Natural killer cell (primary cell): ENCODE measurements at places on chromosomes 3 and 15. TPM values are rescaled to one million over a fixed set of nuclear protein-coding genes. Genes with fewer than 3 reads are reported as not detected.
A peak's percentile ranks its signal among the peaks of the same experiment; 100 is the strongest.

DNA sequence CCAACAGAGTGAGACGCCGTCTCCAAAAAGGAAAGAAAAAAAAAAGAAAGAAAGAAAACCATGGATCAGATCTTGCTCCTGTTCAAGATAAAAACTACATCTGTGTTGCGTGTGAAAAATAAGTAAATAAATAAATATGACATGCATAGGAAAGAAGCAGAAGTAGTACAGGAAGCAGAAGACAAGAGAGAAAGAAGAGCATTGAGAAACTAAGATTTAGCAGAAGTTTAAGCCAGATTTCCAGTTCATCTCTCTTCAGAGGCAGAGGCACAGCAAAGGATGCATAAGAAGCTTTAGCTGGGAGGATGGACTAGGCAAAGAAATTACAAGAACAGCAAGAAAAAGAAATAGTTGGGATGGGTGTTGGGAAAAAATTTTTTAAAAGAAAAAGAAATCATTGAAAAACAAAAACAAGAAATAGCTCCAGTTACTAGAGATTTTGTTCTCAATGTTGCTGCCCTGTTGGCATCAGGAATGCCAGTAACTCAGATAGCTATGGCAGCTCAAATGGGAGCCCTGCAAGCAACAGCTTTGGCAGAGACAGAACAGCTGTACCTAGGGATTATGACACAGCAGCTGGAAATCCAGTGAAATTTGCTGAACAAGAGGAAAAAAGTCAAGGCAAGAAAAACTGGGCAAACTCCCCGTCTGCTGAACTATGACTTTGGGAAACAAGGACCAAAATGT is 17.3 kb downstream of the AP3S2 start:
- H3K27me3 ChIP-seq = no peaks in the 10 kb centered on the region
- H3K36me3 ChIP-seq = peaks cover 6% of the 10 kb centered on the region
- peaks cover 3% of the 10 kb centered on the region for H3K4me1 ChIP-seq

Gene MYD88
- total RNA-seq = 67.7 TPM

Gene KNG1
- total RNA-seq = not detected

Gene PIERCE2
- total RNA-seq = 0.47 TPM

- peak; percentile 79 for DNase-seq
- H3K4me1 ChIP-seq = peaks cover 26% of the 10 kb centered on the region
- no peaks in the 10 kb centered on the region for H3K36me3 ChIP-seq
- H3K27ac ChIP-seq = peak overlapping the region; percentile 28
- no peaks in the 10 kb centered on the region for H3K27me3 ChIP-seq
- no peak overlapping the region for H3K4me3 ChIP-seq
These were observed 131.6 kb upstream of the RASGRP1 start for GRCh38 chr15:38696109-38696727.

DNA sequence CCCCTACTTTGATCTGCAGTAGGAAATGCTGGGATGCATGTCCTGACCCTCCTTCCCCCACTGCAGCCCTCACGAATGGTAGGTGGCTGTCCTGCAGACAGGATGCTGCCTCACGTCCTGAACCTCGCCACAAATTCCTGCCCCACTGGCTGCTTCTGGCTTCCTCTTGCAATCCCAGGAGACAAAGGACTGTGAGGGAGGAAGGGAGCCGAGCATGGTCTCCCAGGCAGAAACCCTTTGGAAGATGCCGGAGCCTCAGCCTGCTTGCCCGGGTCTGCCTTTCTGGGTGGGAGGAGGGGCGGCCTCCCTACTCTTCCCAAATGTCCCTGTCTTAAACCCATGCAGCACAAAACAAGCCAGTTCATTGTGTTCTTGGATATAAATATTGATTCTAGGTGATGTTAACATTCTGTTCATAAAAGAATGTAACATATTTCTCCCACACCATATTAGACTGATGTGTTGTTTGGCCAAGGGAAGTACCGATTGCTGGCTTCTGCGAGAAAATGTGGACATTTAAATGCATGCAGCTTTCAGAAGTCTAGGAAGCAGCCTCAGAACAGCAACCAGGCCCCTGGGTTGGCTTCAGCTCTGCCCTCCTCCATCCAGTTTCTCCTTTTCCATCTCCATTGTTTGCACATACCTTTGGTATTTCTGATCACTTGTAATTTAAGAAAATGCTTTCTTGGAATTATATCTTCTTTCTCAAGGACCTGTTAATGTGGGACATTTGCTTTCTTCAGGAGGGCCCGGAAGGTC is 75.3 kb downstream of the HMG20A start:
- no peaks in the 10 kb centered on the region for H3K36me3 ChIP-seq
- no peak overlapping the region for H3K27ac ChIP-seq
- H3K4me3 ChIP-seq = no peak overlapping the region

DNA sequence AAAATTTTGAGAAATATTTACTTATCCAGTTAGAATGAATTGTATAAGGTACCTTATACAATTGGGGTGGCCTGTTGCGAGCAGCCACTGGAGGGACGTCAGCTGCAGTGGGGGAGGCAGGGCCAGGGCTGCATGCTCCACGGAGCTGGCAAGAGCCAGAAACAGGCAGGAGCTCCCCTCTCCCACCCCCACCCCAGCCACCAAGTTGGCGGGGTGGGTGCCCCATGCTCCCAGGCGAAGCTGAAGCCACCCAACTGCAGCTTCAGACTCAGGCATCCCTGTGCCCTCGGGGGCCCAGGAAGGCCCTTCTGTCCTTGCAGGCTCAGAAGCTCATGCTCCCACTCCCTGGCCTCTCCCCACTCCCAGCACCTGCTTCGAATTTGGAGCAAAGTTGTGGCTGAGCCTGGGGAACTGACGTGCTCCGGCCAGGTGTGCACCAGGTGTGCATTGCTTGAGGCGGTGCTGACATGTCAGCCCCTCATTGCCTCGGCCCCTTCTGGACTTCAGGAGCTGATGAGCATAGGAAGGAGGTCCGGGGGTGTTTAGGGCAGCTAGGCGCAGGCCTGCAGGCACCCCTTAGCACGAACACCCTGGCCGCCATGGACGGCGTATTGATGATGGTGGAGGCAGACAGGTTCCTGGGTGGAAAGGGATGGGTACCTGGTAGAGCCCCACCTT is 743.8 kb upstream of the GBE1 start:
- no peak overlapping the region for H3K4me3 ChIP-seq
- no peaks in the 10 kb centered on the region for H3K27me3 ChIP-seq
- no peak overlapping the region for H3K27ac ChIP-seq
- DNase-seq = no peak
- no peaks in the 10 kb centered on the region for H3K4me1 ChIP-seq

DNA sequence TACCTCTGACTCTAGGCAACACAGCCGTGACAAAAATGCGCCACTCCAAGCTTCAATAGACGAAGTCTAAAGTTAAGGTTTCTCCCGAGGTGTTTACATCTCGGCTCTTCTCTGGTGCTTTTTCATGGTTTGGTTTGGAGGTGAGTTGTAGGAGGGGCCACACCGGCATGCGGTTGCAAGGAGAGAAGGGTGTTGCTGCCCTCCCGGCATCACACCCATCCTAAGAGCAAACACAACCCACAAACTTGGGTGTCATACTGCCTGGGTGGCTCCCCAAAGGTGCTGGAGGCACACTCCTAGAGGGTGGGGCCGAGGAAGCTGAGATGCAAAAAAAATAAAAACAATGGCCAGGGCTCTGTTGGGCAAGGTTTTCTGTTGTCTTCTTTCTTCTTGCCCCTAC is 225.2 kb upstream of the ICE2 start:
- DNase-seq = peak; percentile 79
- no peaks in the 10 kb centered on the region for H3K27me3 ChIP-seq
- H3K4me1 ChIP-seq = no peaks in the 10 kb centered on the region
- H3K4me3 ChIP-seq = no peak overlapping the region
- H3K27ac ChIP-seq = no peak overlapping the region
- H3K36me3 ChIP-seq = no peaks in the 10 kb centered on the region

Gene OCA2
- 0.56 TPM for total RNA-seq

Gene GABRR3
- not detected for total RNA-seq

- no peak for DNase-seq
- no peaks in the 10 kb centered on the region for H3K36me3 ChIP-seq
- no peaks in the 10 kb centered on the region for H3K4me1 ChIP-seq
- H3K27ac ChIP-seq = no peak overlapping the region
These were observed 71.9 kb upstream of the FBN1 start for GRCh38 chr15:48717458-48717857.

Gene STRIT1
- not detected for total RNA-seq

DNA sequence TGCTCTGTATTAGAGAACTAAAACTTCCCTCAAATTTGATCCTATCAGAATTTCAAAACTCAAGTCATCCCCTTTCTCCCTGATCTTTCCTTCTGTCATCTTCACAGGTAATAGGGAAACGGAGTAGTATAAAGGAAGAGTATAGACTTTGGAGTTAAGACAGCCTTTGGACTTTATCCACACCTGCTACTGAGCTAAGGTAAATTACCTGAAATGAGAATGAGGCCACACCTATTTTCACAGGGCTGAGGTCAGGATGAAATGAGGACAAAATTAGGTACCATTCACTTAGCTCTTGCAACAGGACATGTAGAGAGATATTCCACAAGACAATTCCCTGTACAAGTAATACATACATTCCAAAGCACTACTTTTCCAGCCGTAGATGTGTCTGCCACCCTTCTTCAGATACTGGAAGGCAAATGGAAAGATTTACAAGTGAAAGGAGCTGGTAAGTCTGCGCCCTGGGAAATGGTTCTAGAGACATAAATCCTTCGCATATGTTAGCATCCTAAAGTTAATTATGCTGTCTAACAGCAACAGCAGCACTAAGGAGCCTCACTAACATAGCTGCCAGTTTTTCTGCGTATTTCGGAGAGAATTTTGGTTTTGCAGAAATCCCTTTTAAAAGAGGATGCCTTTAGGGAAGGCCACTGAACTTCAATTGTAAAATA is 461.8 kb downstream of the SHQ1 start:
- no peak for DNase-seq
- H3K27me3 ChIP-seq = no peaks in the 10 kb centered on the region
- H3K4me1 ChIP-seq = peaks cover 4% of the 10 kb centered on the region
- H3K27ac ChIP-seq = no peak overlapping the region
- no peak overlapping the region for H3K4me3 ChIP-seq

Gene GOLGA8G
- total RNA-seq = not detected

Gene DNAH12
- 0.30 TPM for total RNA-seq

Gene CHRNA3
- total RNA-seq = not detected

Gene C3orf33
- 0.88 TPM for total RNA-seq

DNA sequence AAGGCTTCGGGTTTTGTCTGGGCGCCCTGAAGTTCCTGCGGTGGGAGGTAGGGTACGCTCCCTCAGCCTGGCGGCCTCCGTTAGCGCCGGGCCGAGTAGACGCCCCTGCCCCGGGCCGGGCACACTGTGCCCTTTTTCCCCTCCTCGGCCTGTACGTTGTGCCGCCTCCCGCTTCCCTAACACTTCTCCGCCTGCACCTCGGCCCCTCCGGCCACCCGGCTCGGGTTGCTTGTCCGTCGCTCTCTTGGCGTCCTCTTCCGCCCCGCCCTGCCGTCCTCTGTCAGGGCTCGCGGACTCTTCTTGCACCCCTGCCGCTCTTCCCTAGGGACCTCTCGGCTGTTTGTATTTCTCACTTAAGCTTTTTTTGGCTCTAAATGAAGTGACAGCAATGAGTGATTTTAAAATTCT is 384 bp downstream of the KNL1 start:
- H3K27ac ChIP-seq = peak overlapping the region; percentile 95
- H3K4me3 ChIP-seq = peak overlapping the region; percentile 89
- H3K36me3 ChIP-seq = no peaks in the 10 kb centered on the region
- H3K27me3 ChIP-seq = no peaks in the 10 kb centered on the region

Gene LINGO1
- not detected for total RNA-seq

- peaks cover 15% of the 10 kb centered on the region for H3K4me1 ChIP-seq
- no peak for DNase-seq
- H3K36me3 ChIP-seq = no peaks in the 10 kb centered on the region
- no peaks in the 10 kb centered on the region for H3K27me3 ChIP-seq
- no peak overlapping the region for H3K27ac ChIP-seq
These were observed 291.7 kb upstream of the SATB1 start for GRCh38 chr3:18716821-18717220.

Gene CADM2
- total RNA-seq = not detected

DNA sequence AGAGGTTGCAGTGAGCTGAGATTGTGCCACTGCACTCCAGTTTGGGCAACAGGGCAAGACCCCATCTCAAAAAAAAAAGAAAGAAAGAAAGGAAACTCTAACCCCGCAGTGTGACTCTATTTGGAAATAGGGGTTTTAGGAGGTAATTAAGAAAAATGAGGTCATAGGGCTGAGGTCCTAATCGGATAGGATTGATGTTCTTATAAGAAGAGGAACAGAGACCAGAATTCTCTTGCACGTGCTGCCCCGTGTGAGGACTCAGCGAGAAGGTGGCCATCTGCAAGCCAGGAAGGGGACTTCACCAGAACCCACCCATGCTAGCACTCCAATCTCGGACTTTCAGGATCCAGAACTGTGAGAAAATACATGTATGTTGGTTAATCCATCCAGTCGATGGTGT is 25.8 kb downstream of the KLHL6 start:
- H3K27me3 ChIP-seq = no peaks in the 10 kb centered on the region
- no peak overlapping the region for H3K4me3 ChIP-seq
- no peak overlapping the region for H3K27ac ChIP-seq
- no peak for DNase-seq

Gene ATP13A4
- total RNA-seq = 3.6 TPM

Gene C2CD4A
- total RNA-seq = not detected

DNA sequence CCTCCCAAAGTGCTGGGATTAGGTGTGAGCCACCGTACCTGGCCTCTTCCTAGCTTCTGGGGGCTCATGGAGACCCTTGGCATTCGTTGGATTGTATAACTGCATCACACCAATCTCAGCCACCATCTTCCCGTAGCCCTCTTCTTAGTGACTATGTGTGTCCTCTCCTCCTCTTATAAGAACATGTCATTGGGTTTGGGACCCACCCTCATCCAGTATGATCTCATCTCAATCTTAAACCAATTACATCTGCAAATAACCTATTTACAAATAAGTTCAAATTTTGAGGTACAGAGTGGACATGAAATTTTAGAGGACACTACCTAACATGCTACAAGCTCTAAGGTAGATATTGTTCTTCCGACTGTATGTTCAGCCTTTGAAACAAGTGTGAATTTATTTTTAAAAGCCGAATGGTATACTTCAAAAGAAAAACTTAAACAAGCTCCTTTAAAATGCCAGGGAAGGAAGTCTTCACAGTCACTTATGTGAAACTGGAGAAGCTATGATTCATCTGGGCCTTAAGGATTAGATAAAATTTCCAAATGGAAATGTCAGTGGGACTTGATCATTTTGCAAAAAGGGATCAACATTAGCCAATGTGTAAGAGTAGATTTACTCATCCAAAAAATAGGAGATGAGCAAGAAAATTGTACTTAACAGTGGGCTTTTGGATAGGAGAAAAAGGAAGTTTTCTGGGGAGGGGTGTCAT is 225.7 kb downstream of the MEX3B start:
- H3K4me1 ChIP-seq = no peaks in the 10 kb centered on the region
- no peak overlapping the region for H3K27ac ChIP-seq
- no peak overlapping the region for H3K4me3 ChIP-seq
- DNase-seq = no peak
- H3K36me3 ChIP-seq = no peaks in the 10 kb centered on the region

GRCh38 chr15:81491414-81492096 is 117.5 kb upstream of the TMC3 start:
- no peak overlapping the region for H3K4me3 ChIP-seq
- H3K36me3 ChIP-seq = no peaks in the 10 kb centered on the region
- DNase-seq = no peak
- H3K27me3 ChIP-seq = no peaks in the 10 kb centered on the region
